Activated gamma-delta T cell treated with anti-CD3 and anti-CD28 coated beads, Interleukin-2, amount 50 U/mL, for 16 hours (primary cell): ENCODE measurements at places on chromosomes 4 and X.

DNA sequence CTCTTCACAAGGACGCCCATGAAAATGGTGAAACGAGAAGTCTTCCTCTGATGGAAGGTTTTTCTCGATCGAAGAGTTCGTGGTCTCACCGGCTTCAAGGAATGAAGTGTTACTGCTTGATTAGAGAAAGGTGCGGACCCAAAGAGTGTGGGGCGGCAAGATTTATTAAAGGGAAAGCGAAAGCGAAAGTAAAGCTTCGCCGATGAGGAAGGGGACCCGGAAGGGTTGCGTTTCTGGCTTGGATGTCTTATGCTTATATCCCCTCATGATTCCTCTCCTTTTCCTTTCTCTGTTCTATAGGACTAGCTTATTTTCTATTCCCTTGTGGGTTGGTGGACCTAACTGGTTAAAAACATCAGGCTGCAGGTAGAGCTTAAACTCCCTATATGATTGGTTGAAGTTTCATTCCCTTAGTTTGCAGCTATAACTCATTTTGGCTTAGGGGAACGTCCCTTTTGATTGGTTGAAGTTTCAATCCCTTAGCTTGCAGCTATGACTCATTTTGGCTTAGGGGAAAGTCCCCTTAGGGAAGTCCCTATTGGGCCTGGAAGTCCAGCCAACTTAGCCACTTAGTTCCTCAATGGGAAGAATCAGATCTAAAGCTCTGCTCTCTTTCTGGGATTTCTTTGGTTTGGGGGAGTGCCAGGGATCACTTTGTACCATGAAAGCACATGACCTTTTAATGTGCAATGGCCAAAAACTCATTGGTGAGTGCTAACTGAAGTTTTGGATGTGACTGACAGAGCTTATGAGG is 1025.0 kb upstream of the PCDH10 start:
- no peak for DNase-seq

- no peak for DNase-seq
Measured at GRCh38 chr4:7055111-7055989, 12.2 kb downstream of the TADA2B start.

GRCh38 chr4:109511414-109511813 is 48.6 kb upstream of the MCUB start:
- no peak for DNase-seq

DNA sequence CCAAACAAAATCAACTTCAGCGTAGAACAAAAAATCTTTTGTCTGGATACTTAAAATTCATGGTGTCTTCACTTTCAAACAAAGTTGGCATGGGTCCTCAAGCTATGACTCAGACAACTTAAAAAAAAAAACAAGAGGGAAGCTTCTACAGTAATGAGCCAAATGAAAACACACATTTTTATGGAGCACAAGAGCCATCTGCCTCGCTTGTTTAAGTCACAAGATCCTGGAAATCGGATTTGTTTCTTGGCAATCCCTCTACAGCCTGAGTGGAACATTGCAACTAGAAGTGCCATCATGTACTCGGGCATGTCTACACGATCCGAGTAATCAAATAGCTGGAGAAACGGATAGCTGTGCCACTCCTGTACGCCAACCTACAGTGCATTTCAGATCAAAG is 22.6 kb downstream of the LAMP2 start:
- DNase-seq: no peak

GRCh38 chr4:149988087-149988410 is 90.2 kb upstream of the DCLK2 start:
- DNase-seq: no peak

GRCh38 chr4:82713856-82714255 is 84.7 kb downstream of the SCD5 start:
- DNase-seq: no peak

GRCh38 chr4:7995135-7995534 is 55.5 kb upstream of the AFAP1 start:
- DNase-seq: no peak

DNA sequence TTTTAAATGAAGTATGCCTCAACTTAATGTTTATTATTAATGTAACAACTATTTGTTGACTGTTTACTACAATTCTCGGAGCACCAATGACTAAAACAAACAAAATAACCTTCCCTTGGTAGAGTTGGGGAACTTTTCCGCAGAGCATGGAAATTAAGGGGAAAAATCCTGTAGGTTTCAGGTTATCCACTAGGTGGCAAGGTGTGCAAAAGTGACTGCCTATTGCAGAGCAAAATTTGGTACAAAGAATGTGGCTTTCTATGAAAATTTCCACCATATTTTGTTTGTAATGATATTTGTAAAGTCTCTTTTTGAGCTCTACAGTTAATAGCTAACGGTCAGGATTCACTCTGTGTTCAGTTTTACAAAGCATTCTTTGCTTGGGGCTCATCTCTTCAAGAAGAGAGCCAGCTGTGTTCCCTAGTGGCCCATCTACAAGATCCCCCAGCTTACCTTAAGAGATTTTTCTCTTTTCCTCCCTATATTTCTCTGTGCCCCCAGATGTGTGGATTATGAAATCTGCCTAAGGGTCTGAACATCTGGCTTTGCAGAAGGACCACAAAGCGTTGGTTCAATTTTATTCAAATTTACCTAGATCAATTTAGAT is 61.1 kb downstream of the FBXO8 start:
- no peak for DNase-seq

DNA sequence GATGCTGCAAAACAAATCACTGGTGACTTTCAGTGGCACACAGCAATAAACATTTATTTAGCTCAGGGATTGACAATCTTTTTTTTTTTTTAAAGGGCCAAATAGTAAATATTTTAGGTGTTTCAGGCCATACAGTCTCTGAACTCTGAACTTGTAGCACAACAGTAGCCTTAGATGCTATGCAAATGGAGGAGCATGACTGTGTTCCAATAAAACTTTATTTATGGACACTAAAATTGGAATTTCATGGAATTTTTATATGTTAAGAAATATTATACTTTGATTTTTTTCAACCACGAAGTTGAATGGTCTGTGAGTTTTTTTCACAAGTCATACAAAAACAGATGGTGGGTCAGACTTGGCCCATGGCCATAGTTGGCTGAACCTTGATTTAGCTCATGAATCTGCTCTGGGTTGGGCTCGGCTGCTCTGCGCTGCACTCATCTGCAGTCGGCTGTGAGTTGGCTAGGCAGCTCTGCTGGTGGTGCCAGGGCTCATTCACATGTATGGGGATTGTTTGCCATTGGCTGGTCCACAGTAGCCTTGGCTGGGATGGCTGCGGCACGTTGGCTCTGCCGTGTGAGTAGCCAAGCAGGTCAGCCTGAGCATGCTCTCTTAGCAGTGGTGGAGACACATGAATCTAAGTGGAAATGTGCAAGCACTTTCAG is 231.7 kb upstream of the PGRMC2 start:
- DNase-seq: no peak

- DNase-seq: no peak
Measured at GRCh38 chr4:127162741-127163140, 470.0 kb upstream of the INTU start.
